Tibial nerve (tissue), 4 donors: ENCODE measurements at places on chromosomes 2 and 18. TPM values are rescaled to one million over a fixed set of nuclear protein-coding genes. Genes with fewer than 3 reads are reported as not detected.

Gene ANTXR1
- total RNA-seq = 64.0 TPM

Gene KCNG2
- 0.78 TPM for total RNA-seq

Gene DOCK10
- 20.0 TPM for total RNA-seq

Gene PNKD
- 62.3 TPM for total RNA-seq

Gene TAF4B
- 15.0 TPM for total RNA-seq
